ENCODE measurements at places on chromosomes 13 and 19.

DNA sequence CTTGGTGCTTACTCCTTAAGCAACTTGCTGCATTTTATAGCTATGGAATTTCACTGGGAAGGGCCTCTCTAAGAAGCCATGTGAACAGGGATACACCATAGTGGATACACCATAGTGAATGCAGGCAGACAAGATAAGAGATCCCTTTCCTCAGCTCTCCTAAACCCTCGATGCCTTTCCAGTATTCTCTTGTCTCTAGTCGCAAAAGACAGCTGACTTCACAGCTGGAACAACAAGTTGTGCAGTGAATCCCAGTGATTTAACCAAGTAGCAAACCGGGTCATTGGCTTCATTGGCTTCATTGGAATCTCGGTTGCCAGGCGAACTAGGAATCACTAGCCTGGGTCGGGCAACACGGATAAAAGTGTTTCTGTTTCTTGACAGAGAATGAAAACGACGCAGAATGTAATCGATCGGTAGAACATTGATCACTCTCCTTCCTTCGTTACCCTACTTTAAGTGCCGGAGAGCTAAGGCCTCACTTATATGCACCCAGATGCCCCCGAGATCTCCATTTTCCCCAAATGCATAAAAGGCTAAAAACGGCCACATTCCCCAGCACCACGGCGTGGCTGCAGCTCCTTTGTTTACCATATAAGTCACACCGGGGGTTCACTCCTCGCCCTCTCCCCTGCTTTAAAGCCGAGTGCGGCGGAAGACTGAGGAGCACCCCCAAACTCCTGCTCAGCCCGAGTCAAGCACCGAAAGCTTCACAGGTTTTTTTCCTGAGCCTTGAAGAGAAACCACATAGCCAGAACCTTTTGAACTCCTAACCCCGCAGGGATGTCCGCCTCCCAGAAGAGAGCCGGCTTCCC is 674 bp downstream of the TRPC4 start:
- DNase-seq: no peak

GRCh38 chr13:50236898-50237318 is 221.7 kb downstream of the KCNRG start:
- DNase-seq: no peak

- DNase-seq: no peak
These were observed 517.8 kb upstream of the SLITRK5 start for GRCh38 chr13:87153371-87153770.

GRCh38 chr19:42250666-42251531 is 4.0 kb downstream of the ERF start:
- DNase-seq: no peak

DNA sequence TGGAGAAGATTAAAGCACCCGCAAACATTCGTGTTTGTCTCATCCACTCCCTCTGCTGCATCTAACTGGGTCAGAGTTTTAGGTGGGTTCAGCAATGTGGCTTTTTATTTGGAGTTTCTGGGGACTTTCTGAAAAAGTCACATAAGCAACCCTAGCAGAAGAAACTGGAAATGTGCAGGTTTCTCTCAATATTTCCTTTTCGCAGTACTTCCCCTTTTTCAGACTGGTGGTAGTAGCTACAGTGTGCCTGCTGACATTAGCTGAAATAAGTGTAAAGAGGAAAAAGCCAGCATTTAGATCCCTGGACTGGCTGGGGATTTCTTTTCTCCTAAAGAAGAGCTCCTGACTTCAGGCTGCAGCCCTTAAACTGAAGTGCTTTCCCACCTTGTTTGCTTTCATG is 15.9 kb upstream of the OLFM4 start:
- DNase-seq: no peak

DNA sequence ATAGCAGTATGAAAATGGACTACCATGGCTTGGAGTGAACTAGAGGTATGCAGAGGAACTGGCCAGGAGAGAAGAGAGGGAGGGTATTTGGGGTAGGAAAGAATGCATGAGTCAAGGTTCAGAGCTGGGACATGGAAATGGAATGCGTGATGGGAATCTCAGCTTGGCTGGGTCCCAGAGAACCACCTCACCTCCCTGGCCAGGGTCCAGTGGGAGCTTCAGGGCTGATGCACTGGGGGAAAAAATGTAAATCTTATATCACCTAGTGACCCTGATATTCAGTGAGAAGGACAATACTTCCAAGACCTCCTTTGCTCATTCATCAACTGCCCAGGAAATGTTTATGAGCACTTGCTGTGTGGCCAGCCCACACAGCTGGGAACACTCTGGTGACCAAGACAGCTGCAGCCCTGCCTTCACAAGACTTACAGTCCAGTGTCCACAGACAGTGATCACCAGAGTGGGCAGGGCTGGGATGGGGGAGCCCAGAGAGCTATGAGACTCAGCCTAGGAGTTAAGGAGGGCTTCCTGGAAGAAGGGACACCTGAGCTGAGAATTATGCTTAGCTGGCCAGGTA is 12.8 kb downstream of the IGSF23 start:
- no peak for DNase-seq

DNA sequence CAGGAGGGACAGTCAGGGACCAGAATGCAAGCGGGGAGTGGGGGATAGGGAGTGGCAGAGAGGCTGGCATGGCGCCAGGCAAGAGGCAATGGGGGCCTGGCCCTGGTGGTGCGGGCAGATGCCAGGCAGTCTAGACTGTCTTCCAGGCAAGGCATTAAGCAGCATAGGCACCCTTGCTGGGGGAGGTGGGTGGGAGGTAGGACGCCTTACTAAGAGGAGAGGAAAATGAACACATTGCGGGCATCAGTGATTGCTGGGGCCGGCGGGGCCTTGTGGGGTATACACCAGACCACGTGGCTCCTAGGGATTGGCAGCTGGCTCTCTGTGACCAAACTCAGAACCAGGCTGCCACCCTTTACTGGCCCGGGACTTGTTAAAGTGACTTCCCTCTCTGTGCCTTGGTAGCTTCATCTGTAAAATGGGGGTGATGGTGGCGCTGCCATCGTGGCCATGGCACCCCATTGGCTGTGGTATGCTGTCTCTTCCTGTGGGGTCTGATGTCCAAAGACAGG is 46.0 kb downstream of the DNM2 start:
- DNase-seq: no peak

- DNase-seq: peak; percentile 100
These were observed 563 bp upstream of the TOMM40 start for GRCh38 chr19:44890366-44891015.

DNA sequence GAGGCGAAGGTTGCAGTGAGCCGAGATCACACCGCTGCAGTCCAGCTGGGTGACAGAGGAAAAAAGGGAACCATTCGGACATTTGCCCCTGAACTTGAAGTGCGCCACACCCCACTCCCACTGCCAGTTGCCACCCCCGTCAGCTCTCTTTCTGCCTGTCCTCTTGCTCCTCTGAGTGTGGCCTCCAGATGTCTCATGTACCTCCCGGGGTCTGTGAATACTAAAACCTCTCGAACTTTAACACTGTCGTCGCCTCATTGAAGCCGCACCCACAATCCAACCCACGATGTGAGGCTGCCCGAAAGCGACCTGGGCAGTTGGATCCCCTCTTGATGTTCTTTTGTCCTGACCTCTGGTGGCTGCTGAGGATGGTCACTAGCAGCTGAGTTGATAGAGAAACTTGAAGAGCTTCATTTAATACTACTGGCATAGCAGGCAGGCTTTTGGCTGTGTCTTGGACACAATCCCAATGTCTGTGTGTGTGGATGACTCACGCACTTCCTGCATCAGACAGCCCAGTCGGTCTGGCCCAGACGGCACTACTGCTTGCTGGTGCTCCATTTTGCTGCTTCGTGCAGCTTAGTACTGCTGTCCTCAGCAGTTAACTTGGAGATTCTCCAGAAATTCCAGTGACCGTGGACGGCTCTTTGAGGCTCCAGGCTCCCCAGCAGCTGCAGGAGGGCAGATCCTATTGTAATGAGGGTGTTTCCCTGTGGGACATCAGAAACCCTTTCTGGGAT is 4.2 kb downstream of the FPR3 start:
- peak; percentile 52 for DNase-seq

DNA sequence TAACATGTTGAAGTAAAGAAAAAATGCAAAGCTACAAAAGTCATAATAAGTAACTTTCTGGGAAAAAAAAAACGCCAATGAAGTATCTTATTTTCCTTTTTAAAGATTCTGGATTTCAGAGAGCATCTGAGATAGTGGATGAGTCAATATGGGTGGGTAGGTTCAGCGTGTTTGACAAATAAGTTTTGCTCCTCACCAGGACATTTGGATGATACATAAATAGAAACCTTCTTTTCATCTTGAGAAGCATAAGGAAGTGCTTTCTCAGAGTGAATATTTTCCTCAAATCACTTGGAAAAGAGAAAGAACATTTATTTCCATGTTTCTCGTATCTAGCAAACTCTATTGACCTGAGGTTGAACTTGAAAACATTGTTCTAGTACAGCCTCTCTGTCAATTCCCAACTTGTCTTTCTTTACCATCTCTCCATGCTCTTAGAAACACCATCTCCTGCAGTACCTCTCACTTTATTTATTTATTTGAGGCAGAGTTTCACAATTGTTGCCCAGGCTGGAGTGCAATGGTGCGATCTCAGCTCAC is 463.2 kb downstream of the KLF5 start:
- no peak for DNase-seq

- no peak for DNase-seq
These were observed 21.4 kb upstream of the PSG9 start for GRCh38 chr19:43290568-43291359.

DNA sequence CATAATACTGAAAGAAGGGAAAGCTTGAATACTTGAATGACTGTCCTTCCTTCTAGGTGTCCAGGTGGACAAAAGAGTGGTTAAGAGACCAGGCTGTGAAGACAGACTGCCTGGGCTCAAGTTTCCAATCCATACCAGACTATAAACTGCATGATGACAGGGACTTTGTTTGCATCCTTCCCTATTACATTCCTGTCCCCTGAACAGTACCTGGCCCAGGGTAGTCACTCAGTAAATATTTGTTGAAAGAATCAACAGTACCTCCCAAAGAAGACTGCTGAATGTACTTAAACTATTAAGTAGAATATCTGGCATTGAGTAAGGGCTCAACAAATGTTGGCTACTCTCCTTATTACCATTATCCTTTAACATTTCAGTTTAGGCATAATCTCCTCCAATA is 29.7 kb downstream of the MIPEP start:
- no peak for DNase-seq

DNA sequence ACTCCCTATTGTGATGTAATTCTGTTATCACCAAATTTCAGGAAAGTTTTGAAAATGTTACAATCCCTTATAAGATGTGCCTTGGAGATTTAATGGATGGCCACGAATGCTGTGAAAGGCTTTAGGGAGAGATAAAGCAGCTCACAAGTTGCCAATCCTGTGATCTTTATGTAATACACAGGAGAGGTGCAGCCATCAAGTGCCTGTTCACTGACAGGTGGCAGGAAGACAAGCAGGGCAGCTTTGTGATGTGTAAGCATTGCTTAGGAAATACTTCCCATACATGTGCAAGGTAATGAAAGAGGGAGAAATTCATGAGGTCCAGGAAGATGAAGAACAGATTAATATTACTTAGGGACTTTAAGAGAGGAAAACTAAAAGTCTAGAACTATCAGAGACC is 628.8 kb downstream of the SLITRK6 start:
- no peak for DNase-seq

DNA sequence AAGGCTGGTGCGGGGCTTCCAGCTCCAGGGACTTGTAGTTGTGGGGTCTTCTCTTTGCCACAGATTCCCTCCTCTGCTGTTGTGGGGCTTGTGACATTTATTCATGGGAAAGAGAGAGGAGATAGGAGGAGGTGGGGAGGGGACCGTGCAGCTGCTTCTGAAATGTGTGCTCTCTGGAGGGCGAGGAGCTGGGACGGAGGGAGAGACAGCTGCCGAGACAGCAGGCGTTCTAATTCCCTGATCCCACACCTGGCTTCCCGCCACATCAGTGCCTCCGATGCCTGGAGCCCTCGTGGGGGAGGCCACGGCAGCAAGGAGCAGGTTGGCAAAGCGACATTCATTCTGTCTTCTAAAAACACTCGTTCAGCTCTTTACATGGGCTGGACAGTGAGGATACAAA is 164.4 kb downstream of the USP12 start:
- DNase-seq: peak; percentile 29

- no peak for DNase-seq
These were observed 135.1 kb downstream of the FREM2 start for GRCh38 chr13:38821770-38822551.

- no peak for DNase-seq
These were observed 68.4 kb upstream of the LRCH1 start for GRCh38 chr13:46484561-46484960.

DNA sequence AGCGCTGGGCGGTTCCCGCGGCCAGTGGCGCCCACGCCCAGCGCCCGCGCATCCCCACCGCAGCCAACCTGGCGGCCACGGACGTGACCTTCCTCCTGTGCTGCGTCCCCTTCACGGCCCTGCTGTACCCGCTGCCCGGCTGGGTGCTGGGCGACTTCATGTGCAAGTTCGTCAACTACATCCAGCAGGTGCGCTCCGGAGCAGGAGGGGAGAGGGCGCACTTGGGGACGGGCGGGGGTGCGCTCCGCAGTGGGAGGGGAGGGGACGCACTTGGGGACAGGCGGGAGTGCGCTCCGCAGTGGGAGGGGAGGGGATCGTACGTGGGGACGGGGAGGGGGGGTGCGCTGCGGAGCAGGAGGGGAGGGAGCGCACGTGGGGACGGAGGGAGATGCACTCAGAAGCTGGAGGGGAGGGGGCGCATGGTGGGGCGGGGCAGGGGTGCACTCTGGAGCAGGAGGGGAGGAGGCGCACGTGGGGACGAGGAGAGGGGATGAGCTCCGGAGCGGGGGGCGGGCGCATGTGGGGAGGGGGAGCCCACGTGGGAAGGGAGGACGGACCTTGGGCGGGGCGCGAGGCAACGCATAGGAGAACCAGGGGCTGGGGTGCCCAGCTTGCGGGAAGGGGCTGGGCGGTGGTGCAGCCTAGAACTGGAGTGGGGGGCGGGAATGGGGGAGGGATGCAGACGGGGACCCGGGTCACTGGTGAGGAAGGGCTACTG is 1.5 kb downstream of the KISS1R start:
- DNase-seq: no peak

- no peak for DNase-seq
These were observed 626.1 kb upstream of the SLITRK6 start for GRCh38 chr13:86425170-86425815.

DNA sequence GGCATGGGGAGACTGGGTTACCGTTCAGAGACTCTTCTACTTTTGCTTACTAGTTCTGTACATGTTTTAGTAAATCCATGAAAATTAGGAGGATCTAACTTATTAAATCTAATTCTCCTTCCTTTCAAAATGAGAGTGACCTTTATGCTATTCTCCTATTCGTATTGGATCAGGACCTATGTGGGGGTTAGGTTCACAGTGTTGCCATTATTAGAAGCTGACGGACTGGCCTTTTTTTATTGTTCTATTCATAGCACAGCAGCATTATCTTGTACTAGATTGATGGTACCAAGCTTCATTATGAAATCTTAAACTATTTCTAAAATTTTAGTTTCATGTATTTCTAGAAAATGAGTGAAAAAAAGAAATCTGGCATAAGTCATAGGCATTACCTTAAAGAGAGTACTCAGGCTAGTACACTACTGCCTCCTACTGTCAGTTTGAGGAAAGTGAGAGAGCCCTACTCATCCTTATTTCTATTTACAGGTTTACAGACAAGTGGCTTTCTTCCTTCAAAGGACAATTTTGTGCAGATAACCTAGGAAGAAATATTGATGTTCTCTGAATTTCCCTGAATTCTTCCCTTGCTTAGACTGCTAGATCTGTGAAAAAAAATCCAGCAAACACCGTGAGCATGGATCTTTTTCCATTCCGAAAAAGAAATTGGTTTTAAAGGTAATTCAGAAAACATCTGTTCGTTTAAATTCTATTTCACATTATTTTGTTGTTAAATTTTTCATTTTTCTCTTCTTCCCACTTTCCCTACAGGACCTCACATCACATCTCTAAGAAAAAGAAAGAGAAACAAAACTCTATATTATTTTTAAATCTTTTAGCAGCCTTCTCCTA is 485.5 kb downstream of the DIAPH3 start:
- peak; percentile 33 for DNase-seq
